ENCODE measurements at places on chromosomes 4 and X.
A peak's percentile ranks its signal among the peaks of the same experiment; 100 is the strongest.

DNA sequence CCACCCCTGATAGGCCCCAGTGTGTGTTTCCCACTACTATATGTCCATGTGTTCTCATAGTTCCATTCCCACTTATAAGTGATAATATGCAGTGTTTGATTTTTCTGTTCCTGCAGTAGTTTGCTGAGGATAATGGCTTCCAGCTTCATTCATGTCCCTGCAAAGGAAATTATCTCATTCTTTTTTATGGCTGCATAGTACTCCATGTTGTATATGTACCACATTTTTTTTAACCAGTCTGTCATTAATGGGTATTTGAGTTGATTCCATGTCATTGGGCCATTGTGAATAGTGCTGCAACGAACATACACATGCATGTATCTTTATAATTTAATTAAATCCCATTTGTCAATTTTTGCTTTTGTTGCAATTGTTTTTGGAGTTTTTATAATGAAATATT lies 10.3 kb upstream of the TMPRSS11A start:
- no peak for DNase-seq

GRCh38 chr4:52618795-52619590 lies 40.1 kb downstream of the USP46 start:
- DNase-seq = no peak

- no peak for DNase-seq
These were observed 9.4 kb downstream of the KLF3 start for GRCh38 chr4:38673130-38673978.

- no peak for DNase-seq
These were observed 404.6 kb downstream of the PRDM5 start for GRCh38 chr4:120517966-120518365.

DNA sequence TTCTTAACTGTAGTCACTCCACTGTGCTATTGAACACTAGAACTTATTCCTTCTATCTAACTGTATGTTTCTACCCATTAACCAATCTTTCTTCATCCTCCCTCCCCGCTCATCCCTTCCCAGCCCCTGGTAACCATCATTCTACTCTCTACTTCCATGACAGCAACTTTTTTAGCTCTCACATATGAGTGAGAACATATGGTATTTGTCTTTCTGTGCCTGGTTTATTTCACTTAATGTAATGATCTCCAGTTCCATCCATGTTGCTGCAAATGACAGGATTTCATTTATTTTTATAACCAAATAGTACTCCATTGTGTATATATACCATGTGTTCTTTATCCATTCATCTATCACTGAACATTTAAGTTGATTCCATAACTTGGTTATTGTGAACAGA lies 186.5 kb downstream of the GABRB1 start:
- no peak for DNase-seq

GRCh38 chr4:129095811-129096454 lies at the start of gene C4orf33:
Gene C4orf33, plus strand, starts transcription at chr4:129096152. Its CDS starts 6,459 bp downstream, at chr4:129102611.
- peak; percentile 66 for DNase-seq

DNA sequence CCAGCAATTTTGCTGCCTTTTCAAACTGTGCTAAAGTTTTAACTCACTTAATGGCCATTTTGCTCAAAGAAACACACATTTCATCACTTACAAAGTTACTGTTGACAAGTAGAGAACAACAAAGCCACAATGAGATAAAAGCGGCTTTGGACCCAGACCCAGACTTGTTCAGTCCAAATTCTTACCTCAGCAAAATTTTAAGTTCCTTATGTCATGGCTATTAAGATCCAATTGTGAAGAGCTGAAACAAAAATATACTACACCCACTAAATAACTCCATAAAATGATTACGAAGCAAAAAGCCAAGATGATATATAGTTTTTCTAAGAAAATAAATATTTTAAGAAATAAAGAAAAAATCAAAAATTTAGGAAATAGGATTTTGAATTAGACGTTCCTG lies 137.0 kb upstream of the INPP4B start:
- no peak for DNase-seq

DNA sequence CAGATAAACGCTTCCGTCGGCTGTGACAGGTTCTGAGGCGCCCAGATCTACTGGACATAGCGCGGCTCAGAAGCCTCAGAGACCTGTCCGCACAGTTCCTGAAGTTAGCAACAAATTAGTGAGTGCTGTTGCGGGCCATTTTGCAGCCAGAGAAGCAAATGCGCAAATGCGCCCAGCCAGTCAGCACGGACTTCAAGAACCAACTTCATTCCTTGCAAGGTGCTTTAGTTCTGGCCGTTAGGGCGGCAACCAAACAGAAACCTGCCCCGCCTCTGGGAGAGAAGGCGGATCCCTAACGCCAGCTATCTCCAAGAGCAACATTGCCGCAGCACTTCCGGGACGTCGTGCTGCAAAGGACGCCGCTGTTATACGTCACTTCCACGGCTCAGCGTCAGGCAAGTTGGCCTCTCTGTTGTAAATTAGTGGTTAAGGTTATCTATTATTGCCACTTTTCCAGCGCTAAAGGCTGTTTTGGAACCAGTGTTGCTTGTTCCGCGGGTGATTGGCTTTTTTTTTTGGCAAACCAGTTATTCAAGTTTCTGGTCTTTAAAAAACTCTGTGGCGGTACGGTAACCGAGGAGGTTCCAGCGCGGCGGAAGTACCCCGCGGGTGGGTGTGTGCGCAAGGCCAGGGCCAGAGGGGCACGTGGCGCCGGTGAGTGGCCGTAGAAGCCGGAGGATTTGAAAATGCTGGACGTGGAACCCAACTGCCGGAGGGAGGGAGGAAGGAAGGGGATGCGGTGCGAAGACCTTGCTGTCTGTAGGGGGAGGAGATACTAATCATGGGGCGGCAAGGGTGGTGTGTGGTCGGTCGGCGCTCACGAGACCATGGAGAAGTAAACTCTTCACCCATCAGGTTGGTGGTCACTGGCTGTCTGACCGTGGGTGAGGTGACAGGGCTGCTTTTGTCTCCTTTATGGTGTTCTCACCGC lies at the start of gene GAR1:
Gene GAR1, plus strand, starts transcription at position 612 of the 931 bp plus-strand sequence. CDS start 403 bp downstream, outside the sequence.
- peak; percentile 85 for DNase-seq

GRCh38 chrX:31702222-31702621 lies 630.4 kb upstream of the FTHL17 start:
- DNase-seq = no peak

- no peak for DNase-seq
These were observed 304.7 kb downstream of the DCHS2 start for GRCh38 chr4:154186888-154187287.

GRCh38 chr4:89298155-89298554 lies 9.4 kb downstream of the GPRIN3 start:
- peak; percentile 45 for DNase-seq

- no peak for DNase-seq
These were observed 88.0 kb downstream of the FNIP2 start for GRCh38 chr4:158856852-158857251.

DNA sequence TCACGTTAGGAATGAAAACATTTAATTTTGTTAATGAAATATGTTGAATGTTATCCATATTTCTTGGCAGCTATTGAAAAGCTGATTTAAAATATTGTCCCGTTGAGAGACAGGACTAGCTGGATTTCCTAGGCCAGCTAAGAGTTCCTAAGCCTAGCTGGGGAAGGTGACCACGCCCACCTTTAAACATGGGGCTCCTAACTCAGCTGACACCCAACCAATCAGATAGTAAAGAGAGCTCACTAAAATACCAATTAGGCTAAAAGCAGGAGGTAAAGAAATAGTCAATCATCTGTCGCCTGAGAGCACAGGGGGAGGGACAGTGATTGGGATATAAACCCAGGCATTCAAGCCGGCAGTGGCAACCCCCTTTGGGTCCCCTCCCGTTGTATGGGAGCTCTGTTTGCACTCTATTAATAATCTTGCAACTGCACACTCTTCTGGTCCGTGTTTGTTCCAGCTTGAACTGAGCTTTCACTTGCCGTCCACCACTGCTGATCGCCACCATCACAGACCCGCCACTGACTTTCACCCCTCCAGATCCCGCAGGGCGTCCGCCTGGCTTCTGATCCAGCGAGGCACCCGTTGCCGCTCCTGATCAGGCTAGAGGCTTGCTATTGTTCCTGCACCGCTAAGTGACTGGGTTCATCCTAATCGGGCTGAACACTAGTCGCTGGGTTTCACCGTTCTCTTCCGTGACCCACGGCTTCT lies 308.9 kb downstream of the GLUD2 start:
- DNase-seq = no peak

- DNase-seq = no peak
These were observed 16.0 kb downstream of the RTL3 start for GRCh38 chrX:78643096-78643495.

- no peak for DNase-seq
These were observed 149.9 kb downstream of the SLC10A7 start for GRCh38 chr4:146371812-146372211.

DNA sequence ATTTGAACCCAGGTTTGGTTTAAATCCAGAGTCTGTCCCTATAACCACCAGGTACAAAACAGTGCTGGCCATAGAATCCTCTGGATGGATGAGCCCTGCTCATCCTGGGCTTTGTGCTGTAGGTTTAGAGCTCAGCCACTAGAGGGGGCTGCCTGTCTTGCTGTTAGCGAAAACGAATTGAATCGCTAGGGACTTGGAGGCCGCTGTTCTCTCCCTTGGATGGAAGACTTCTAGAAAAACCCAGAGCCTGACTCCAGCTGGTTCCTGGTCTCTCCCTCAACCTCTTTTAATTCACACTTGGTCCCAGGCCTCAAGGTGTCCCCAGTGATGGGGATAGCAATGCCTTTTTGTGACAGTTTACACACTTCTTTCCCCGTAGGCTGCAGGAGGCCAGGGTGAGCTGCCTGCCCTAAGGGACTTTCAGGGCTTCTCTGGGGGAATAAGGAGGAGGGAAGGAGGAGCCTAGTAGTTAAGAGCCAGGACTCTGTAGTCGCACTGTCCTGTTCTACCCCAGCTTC lies 8.7 kb downstream of the RIPPLY1 start:
- DNase-seq = peak; percentile 29

DNA sequence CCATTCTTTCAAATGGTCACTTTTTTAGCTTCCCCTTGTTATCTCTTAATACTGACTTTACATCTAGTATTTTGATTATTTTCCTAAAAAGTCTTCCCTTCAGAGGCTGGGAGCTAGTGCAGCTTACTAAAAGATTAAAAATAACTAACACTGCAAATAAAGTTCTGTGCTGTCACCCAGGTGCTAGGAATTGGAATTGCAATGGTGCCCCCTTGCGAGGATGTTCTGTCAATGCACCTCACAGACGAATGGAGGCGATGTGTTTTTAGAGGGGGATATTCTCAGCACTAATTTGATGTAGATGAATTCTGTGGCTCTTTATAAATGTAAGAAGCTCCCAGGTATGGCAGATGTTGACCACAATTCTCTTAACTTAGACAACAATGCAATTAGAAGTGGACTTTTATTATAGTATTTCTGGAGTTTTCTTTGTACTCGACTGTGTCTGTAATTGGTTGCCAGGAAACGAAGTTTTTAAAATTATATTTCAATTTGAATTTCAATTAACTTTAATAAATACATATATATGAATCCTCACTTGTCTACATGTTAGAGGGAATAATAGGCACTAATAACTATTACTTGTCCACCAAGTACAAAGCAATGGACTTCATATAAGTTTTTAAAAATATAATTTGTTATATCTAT lies 22.0 kb upstream of the SMIM31 start:
- peak; percentile 18 for DNase-seq

- no peak for DNase-seq
These were observed 2.9 kb downstream of the TEC start for GRCh38 chr4:48266781-48267180.

DNA sequence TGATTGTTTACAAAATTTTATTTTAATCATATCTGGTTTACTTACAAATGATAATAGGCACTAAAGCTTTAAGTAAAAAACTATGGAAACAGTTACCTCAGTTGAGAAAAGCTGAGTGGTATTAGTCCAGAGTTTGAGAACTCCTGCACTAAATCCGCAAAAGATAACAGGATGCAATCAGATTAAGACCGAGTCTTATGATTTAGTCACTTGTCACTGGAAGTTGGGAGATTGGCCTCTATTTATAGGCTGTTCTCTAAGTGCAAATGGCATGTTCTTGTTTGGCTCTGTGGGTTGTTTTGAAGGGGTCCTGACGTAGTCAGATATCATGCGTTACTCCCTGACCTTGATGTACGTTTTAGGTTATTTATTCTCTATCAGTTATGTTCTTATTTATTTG lies 6.3 kb downstream of the GPAT3 start:
- DNase-seq = no peak

GRCh38 chr4:117328333-117328732 lies 243.0 kb upstream of the TRAM1L1 start:
- DNase-seq = no peak

DNA sequence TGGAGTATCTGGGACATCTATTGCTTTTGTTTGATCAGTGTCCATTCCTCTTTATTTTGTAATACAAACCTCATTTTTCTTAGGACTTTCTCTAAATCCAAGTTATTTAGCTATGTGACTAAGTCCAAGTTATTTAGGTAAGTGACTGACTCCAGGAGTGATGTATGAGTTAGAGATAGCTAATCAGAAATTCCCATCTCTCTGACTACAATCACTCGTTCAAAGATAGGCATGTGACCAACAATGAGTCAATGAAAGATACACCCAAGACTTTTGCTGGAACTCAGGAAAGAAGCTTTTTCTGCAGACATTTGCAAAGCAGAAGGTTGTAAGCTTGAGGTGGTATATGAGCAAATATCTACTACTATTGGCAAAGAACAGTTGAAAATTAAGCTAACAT lies 72.5 kb upstream of the KCNIP4 start:
- DNase-seq = no peak

GRCh38 chrX:136034668-136035067 lies 49.4 kb downstream of the SLC9A6 start:
- no peak for DNase-seq

GRCh38 chrX:39645178-39645895 lies 452.4 kb downstream of the BCOR start:
- DNase-seq = no peak

GRCh38 chr4:20528508-20528907 lies 171.8 kb upstream of the PACRGL start:
- DNase-seq = no peak

DNA sequence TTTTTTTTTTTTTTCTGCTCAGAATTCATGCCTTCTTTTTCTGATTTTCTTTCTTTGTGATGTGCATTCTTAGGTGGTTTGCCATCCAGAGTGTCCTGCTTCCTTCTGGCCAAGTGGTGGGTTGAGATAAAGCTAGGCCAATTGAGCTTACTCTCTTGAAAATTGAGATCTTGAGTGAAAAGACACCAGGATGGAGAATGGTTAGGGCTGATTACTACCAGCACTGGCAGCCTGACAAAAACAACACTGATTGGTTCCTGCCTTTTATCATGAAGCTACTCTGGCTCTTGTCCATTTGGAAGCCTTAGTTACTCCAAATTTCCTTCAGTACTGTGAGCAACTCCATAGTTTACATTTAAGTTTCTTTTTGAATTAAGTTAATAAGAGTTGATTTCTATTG lies 404.0 kb downstream of the PPARGC1A start:
- DNase-seq = no peak

- no peak for DNase-seq
These were observed 4.7 kb upstream of the GPR143 start for GRCh38 chrX:9770319-9770718.

DNA sequence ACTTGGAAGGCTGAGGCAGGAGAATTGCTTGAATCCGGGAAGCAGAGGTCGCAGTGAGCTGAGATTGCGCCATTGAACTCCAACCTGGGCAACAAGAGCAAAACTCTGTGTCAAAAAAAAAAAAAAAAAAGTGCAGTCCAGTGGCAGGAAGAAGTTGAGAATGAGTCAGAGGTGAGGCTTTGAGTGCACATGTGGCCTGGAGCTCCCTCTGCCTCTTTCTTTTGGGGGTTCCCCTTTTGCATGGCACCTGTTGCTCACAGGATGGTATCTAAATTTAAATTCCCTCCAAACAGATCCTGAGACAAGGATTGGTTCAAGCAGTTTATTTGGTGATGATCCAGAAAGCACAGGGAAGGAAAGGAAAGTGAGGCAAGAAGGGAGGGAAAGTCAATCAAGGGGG lies 151.4 kb upstream of the STX18 start:
- DNase-seq = no peak

GRCh38 chr4:30867427-30867826 lies 147.3 kb downstream of the PCDH7 start:
- DNase-seq = no peak
